ENCODE measurements at places on chromosomes 12 and 14.
A peak's percentile ranks its signal among the peaks of the same experiment; 100 is the strongest.

GRCh38 chr12:14948672-14949071 lies 10.3 kb upstream of the ERP27 start:
- peak; percentile 50 for DNase-seq

- no peak for DNase-seq
Measured at GRCh38 chr14:64423987-64424386, 35.8 kb downstream of the MTHFD1 start.

DNA sequence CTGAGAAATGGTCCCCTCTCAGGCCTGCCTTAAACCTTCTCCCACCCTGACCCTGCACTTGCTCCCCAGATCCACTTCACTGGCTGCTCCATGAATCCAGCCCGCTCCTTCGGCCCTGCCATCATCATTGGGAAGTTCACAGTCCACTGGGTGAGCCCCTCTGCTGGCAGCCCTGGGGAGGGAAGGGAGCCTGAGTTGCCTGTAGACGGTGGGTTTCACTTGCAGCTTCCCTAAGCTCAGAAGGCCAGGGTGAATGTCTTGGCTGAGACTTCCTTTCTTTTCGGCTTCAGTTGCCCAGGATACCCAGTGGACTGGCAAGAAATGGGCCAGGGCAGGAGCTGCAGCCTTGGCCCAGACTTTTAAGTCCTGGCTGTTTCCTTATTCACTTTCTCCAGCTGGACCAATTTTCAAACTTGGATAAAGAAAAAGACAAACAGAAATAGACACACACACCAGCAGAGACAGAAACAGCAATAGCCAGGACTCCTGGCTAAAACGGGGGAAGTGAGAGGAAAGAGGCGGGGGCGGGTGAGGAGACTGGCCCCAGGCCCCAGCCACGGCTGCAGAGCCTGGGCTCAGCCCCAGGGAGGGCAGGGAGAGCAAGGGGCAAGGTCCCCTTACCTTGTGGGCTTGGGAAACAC lies 2.0 kb downstream of the AQP6 start:
- DNase-seq, result no peak

DNA sequence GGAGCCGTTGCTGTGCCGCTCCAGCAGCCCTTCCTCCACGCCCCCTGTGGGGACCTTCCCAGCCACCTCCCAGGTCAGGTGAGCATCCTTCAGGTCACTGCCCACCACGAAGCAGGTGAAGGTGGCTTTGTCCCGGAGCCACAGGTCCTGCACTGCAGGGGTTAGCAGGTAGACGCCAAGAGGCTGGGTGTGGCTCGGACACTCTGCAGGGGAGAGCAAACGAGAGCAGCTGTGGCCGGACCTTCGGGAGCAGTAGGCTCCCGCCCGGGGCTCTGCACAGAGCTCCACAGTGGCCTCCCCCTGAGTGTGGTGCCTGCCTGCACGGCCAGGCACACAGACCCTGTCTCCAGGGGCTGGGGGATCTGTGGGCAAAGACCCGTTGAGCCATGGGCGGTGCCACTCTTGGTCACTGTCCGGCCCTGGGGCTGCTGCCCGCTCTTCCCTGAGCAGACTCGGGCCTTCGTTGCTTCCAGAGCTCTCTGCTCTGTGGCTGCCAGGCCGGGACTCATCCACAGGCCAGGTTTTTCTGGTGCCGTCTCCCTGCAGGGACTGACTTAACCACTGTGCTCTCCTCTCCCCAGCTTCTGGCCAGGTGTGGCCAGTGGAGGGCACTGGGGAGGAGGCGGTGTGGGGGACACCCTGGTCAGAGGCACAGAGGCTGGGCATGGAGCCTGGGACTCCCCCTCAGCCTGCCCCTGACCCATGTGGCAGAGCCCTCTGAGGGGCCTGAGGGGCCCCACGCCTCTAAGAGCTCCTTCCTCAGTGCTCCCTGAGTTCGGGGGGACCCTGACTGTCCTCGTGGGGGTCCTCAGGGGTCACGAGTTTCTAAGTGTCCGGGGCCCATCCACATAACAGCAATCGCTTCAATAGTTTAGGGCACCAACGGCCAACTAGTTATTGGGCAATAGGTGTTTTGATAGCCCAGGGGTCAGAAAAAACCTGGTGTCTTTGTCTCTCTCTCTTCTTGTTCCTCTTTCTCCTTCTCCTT lies 314.9 kb downstream of the TMEM121 start:
- no peak for DNase-seq

GRCh38 chr12:121795034-121795968 lies 1.8 kb upstream of the RHOF start:
- DNase-seq, result peak; percentile 78

GRCh38 chr12:33588725-33589405 lies 149.2 kb upstream of the SYT10 start:
- DNase-seq, result no peak

DNA sequence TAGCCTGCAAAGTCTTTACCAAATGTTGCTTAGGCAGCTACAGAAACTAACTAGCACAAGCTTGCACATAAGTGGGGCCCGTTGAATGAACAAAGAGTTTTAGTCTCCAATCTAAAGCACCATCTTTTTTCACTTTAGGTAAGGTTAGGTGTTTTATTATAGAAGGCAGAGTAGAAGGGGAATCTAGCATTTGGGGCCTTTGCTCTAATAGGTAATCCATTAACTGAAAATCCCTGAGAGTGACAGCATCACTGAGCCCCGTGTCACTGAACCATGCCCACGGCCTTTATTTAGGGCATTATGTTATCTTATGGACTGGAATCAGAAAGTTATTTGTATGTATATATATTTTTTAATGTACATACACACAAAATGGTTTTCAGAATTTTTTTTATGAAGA lies 25.1 kb downstream of the CPNE8 start:
- no peak for DNase-seq

GRCh38 chr14:97413022-97413539 lies 615.9 kb downstream of the VRK1 start:
- DNase-seq, result no peak

GRCh38 chr12:106839333-106839732 lies 64.9 kb downstream of the RIC8B start:
- no peak for DNase-seq

DNA sequence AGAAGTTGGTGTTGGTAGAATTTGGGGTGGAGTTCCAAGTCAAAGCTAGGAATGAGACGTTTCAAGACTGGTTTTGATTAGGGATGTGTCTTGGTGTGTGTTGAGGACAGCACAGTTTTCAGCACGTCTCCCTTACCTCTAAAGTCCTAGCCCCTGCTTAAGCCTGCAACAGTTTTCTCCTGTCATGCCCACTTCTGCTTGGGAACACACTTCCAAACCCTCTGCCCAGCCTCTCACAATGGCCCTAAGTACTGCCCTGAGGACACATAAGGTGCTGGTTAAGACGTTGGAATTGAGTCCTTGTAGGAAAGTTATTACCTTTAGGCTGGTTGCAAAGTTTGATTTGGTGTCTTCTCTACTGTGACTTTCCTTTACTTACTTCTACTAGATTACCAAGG lies 710 bp upstream of the BMAL2 start:
- no peak for DNase-seq

DNA sequence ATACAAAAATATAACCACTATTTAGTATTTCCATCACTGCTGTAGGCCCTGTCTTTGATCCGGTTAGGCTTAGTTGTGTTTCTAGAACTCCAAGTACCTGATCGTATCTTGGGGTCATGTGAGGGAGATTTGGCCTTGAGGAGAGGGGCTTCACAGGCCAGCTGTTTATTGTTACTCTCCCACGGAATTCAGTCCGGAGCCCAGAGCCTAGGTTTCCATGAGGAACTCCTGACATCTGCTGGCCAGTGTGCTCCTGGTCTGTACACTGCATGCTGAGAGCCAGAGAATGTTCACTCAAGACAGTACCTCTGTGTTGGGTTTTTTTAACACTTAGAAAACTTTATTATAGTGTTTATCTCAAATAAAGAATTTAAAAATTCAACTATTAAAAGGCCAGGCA lies 341.0 kb upstream of the TMEM132C start:
- no peak for DNase-seq

DNA sequence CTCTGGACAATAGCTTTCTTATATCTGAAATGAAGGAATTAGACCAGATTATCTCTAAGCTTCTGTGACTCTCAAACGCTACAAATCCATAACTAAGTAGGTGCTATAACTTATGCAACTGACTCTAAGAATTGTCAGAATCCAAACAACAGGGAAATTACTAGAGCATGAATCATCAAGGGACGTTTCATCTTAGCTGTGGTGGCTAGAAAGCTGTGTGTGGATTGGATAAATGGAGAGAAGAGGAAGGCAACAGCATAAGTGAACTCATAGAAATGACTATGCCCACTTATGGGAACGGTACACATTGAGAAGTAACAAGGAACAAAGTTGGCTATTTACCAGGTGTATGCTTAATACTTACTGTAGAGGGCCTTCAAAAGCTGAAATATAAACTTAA lies 96.0 kb upstream of the NEDD1 start:
- DNase-seq, result no peak

GRCh38 chr14:90406384-90406798 lies 9.6 kb downstream of the CALM1 start:
- no peak for DNase-seq

DNA sequence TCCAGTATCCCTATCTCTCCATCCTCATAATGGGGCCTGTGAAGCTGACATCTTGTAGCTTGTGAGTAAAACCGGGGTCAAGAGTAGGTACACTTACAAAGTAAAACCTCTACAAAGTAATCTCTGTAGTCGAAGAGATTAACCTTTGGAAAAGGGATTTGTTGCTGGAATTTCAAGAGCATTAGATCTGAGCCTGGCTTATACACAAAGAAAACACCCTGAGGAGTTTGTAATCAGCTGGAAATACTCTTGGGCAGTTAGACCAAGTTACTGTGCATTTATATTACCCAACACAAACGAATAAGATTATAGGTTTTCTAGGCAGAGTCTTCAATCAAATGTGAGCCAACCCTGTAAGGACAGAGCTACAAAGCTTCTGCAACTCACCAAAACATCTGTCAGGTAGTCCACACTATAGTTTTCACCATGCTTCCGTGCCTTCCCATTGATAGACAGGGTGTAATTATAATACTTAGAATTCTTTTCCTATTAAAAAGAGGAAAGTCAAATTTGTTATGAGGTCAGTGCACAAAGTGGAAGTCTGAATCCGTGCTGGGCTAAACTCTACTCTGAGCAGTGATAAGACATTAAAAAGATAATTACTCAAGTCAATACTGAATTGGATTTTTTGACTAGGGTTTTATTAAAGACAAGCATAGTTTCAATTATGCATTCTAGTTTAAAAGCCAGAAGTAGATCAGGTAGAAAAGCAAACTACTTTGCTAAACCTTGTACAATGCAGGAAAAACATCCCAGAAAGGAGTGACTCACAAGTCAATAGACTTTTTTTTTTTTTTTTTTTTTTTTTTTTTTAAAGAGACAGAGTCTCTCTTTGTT lies 14.6 kb downstream of the GNS start:
- DNase-seq, result no peak

DNA sequence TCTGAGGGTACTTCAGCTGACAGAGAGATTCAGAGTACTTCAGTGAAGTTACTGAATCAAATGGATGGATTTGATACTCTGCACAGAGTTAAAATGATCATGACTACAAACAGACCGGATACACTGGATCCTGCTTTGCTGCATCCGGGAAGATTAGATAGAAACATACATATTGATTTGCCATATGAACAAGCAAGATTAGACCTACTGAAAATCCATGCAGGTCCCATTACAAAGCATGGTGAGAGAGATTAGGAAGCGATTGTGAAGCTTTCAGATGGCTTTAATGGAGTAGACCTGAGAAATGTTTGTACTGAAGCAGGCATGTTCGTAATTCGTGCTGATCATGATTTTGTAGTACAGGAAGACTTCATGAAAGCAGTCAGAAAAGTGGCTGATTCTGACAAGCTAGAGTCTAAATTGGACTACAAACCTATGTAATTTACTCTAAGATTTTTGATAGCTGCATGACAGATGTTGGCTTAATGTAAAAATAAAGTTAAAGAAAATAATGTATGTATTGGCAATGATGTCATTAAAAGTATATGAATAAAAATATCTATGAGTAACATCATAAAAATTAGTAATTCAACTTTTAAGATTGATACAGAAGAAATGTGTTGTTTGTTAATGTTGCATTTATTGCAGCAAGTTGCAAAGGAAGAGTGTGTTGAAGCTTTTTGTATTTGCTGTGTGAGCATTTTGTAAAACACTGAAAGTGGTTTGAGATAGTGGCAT lies 136.1 kb upstream of the RAP1B start:
- DNase-seq, result no peak

DNA sequence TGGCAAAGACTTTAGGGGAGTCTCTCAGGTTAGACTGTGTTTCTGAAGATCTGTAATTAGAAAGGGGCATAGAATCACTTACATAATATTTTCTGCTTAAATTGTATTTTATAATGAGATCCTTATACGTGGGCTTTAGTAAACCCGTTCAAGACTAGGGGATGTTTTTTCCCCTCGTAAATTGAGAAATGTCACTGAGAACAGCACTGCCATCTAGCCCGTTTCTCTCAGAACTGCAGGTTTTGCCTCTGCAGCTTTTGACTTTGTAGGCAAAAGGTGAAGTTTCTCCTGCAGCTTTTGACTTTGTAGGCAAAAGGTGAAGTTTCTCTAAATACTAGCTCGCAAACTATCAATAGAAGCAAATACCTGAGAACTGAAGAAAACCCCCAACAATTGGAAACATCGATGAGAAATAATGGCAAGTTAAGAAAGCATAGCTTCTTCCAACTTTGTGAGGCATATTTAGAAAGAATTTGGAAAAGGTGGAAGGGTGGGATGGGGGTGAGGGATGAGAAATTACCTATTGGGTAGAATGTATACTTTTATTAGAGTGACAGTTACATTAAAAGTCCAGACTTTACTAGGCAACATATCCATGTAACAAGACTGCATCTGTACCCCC lies 9.9 kb upstream of the ASPG start:
- no peak for DNase-seq

DNA sequence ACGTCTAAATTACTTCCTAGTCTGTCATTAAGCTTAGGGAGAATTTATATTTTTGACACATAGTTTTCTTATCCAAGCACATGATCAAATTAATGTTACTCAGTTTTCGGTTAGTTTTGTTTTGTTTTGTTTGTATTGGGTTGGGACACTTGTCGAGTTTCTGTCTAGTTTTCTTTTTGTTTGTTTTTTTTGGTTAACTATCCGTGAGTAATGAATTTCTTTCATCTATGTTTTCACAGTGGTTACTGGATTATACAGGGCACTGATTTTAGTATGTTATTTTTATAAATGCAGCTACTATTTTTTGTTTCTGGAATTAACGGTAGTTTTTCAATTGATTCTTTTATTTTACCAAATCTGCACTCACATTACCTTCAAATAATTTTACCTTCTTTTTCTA lies 2.7 kb downstream of the KLRF1 start:
- DNase-seq, result no peak

- no peak for DNase-seq
Measured at GRCh38 chr12:116257215-116257614, 20.3 kb downstream of the MED13L start.

GRCh38 chr12:45284096-45284901 lies 68.4 kb downstream of the ANO6 start:
- DNase-seq, result no peak

- no peak for DNase-seq
Measured at GRCh38 chr12:26143291-26143690, 18.5 kb upstream of the BHLHE41 start.

Measured in activated naive CD8-positive, alpha-beta T cell treated with anti-CD3 and anti-CD28 coated beads for 36 hours (primary cell).